IMR-90 (cell line): ENCODE measurements at places on chromosomes 1 and 21. TPM values are rescaled to one million over a fixed set of nuclear protein-coding genes. Genes with fewer than 3 reads are reported as not detected.

TMPRSS3 gene
- not detected in 2 replicates for polyA plus RNA-seq

- no peaks in the 10 kb centered on the region for H3K36me3 ChIP-seq
- H3K4me3 ChIP-seq: no peak overlapping the region
- H3K27ac ChIP-seq: no peak overlapping the region
- no peaks in the 10 kb centered on the region for H3K27me3 ChIP-seq
- peak; percentile 29 for DNase-seq
Observed at GRCh38 chr21:16323596-16323995, 593.8 kb downstream of the USP25 start.

AHCTF1 gene
- 7.4 and 8.9 TPM in 2 replicates for polyA plus RNA-seq

DNA sequence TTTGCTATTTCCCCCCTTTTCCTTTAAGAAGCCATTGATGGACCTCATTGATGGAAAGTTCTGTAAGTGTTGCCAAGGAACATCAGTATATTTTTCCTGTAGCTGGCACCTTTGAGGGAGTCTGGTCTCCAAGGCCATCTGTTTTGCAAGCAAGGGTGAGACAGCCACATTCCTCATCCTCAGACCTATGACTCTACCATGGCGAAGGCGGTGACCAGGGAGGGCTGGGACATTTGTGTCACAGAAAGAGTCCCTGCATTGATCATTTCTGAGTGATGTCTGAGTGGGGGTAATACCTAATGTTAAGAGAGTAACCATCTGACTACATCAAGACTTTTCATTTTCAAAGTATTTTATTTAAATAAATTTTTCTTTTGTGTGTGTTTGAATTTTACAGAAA lies 35.4 kb downstream of the KIAA0040 start:
- DNase-seq: no peak
- no peaks in the 10 kb centered on the region for H3K36me3 ChIP-seq
- H3K27ac ChIP-seq: no peak overlapping the region
- H3K4me3 ChIP-seq: no peak overlapping the region
- H3K4me1 ChIP-seq: no peaks in the 10 kb centered on the region

RAB25 gene
- polyA plus RNA-seq: not detected in 2 replicates

TNFSF18 gene
- polyA plus RNA-seq: 0.04 and 0.12 TPM in 2 replicates

DNA sequence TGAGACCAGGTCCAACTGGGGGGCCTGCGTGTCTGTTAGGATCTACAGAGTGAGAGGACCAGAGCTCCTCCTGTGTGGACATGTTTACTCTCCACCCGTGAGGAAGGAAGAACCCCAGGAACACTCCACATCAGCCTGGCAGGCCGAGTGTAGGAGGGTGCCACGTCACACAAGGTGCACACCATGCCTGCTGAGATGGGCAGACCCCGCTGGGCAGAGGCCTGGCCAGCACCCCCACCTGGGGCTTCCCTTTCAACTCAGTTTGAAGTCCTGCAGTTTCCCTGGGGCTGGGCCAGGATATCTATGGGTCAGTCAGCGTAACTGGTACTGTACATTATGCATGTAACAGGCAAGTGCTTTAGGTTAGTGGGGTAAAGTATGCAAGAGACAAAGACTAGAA lies 30.1 kb upstream of the PCBP3 start:
- H3K27me3 ChIP-seq: peaks cover 35% of the 10 kb centered on the region
- H3K4me1 ChIP-seq: peaks cover 12% of the 10 kb centered on the region
- no peaks in the 10 kb centered on the region for H3K36me3 ChIP-seq
- no peak for DNase-seq
- no peak overlapping the region for H3K27ac ChIP-seq

PRDM16 gene
- 0.02 and 0.06 TPM in 2 replicates for polyA plus RNA-seq

ANXA9 gene
- polyA plus RNA-seq: 0.16 and 0.21 TPM in 2 replicates

ACTL8 gene
- polyA plus RNA-seq: 0.07 and 0.09 TPM in 2 replicates

DNA sequence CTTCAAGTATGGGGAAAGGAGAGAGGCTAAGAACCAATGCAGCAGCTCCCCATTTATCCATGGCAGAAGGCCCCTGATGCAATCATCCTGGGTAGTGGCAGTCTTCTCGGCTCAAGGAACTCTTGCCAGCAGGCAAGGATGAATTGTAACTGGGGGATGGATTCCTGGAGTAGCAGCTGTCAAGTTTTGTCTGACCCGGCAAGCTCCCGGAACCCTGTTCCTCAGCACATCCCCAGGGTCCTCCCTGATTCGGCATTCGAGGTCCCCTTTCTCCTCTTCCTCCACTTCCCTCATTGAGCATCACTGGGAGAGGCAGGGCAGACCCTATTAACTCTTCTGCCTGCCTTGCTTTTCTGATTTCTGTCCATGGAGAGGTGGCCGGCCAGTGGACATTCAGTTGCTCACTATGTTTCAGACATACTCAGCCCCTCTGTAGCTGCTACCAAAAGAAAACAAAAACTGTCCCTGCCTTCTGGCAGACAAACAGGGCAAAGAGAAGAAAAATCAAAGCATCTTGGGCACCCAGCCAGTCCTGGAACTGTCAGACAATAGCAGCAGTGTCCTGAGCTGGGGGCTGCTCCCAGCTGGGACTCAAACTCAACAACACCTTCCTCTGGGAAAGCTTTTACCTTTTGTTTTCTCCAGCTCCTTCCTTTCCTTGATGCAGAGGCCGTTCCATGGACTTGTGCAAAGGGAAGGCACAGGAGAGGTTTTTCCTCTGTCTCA lies 5.6 kb upstream of the PTCH2 start:
- DNase-seq: no peak
- H3K4me1 ChIP-seq: no peaks in the 10 kb centered on the region
- H3K27ac ChIP-seq: no peak overlapping the region
- H3K36me3 ChIP-seq: peaks cover 4% of the 10 kb centered on the region; the same call in 1 of the 2 replicates

SHISA4 gene
- 34.8 and 47.8 TPM in 2 replicates for polyA plus RNA-seq

KLF17 gene
- 0.14 and 0.17 TPM in 2 replicates for polyA plus RNA-seq

CAMTA1 gene
- polyA plus RNA-seq: 52.0 and 74.3 TPM in 2 replicates

DNA sequence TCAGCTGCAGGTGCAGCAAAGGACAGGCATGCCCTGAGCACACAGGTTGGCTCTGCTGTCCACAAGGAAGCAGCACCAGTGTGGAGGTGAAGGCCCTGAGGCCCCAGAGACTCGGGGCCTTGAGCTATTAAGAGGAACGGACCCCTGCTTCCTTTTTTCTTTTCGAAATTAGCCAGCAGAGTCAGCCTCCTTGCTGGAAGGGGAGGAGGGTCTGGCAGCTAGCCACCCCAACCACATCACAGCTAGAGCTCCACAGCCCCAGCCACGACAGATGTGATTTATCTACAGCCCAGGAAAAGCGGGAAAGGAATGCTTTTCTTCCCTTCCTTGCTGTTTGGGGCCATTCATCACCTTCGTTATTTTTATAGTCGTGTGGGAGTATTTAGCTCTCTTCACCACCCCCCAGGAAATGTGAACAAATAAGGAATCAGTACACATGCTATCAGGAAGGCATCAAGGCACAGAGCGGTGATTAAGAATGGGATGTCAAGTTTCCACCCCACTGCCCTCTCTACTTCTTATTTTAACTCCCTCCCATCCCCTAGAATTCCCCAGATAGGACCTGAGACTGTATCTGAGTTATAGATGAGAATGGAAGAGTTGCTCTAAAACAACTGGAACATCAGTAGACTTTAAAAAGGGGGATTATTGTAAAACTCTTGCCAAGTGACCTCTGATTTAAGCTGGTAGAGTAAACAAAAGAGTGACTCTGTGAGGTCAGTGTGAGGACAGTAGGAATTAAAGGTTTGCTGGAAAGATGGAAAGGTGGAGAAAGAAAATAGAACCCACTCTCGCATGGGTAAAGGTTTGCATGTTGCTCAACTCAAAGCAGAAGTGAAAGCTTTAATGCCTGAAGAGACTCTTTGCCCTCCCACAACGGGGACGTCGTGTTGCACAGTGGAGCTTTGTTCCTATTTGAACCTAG lies 224.7 kb upstream of the GJB5 start:
- no peaks in the 10 kb centered on the region for H3K36me3 ChIP-seq
- H3K27ac ChIP-seq: no peak overlapping the region
- no peaks in the 10 kb centered on the region for H3K27me3 ChIP-seq
- no peak overlapping the region for H3K4me3 ChIP-seq
- H3K4me1 ChIP-seq: no peaks in the 10 kb centered on the region
- no peak for DNase-seq

GRCh38 chr21:35197992-35198431 lies 148.9 kb upstream of the RUNX1 start:
- no peak overlapping the region for H3K27ac ChIP-seq
- no peak overlapping the region for H3K4me3 ChIP-seq
- peak; percentile 96 for DNase-seq
- peaks cover 7% of the 10 kb centered on the region for H3K4me1 ChIP-seq
- H3K27me3 ChIP-seq: no peaks in the 10 kb centered on the region

DTL gene
- 10.5 and 11.8 TPM in 2 replicates for polyA plus RNA-seq

GRCh38 chr1:70503358-70503757 lies 92.3 kb downstream of the CTH start:
- no peak overlapping the region for H3K27ac ChIP-seq
- H3K4me3 ChIP-seq: no peak overlapping the region
- no peaks in the 10 kb centered on the region for H3K4me1 ChIP-seq

GRCh38 chr1:119946724-119947123 lies 50.4 kb upstream of the ADAM30 start:
- peaks cover 11% of the 10 kb centered on the region for H3K36me3 ChIP-seq
- peaks cover 7% of the 10 kb centered on the region for H3K4me1 ChIP-seq
- H3K27me3 ChIP-seq: no peaks in the 10 kb centered on the region

- no peaks in the 10 kb centered on the region for H3K4me1 ChIP-seq
- DNase-seq: no peak
- H3K27me3 ChIP-seq: no peaks in the 10 kb centered on the region
- no peaks in the 10 kb centered on the region for H3K36me3 ChIP-seq
- no peak overlapping the region for H3K27ac ChIP-seq
Observed at GRCh38 chr1:175225805-175226129, 33.2 kb upstream of the KIAA0040 start.

KCNJ15 gene
- 0.07 TPM in 1 of 2 replicates, not detected in the other for polyA plus RNA-seq

GRIK1 gene
- not detected in 2 replicates for polyA plus RNA-seq

DNA sequence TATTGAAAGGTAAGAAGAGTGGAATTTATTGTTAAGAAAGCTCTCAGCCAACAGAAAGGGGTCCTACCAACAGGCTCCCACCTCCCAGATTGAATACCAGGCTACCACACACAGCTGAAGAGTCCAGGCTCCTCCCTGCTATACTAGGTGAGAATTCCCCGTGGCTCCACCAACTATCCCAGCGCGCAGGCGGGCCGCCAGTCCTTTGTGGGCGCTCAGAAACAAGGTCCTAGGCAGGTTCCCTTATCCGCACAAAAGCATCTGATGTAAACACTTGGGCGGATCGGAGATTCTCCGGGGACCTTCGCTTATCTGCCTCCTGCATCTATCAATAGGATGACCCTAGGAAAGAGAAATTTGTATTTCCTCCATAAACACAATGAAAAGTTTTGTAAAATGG lies 423.9 kb upstream of the ADGRL4 start:
- H3K4me3 ChIP-seq: no peak overlapping the region
- no peaks in the 10 kb centered on the region for H3K36me3 ChIP-seq

KIRREL1 gene
- 58.1 and 64.6 TPM in 2 replicates for polyA plus RNA-seq

DNA sequence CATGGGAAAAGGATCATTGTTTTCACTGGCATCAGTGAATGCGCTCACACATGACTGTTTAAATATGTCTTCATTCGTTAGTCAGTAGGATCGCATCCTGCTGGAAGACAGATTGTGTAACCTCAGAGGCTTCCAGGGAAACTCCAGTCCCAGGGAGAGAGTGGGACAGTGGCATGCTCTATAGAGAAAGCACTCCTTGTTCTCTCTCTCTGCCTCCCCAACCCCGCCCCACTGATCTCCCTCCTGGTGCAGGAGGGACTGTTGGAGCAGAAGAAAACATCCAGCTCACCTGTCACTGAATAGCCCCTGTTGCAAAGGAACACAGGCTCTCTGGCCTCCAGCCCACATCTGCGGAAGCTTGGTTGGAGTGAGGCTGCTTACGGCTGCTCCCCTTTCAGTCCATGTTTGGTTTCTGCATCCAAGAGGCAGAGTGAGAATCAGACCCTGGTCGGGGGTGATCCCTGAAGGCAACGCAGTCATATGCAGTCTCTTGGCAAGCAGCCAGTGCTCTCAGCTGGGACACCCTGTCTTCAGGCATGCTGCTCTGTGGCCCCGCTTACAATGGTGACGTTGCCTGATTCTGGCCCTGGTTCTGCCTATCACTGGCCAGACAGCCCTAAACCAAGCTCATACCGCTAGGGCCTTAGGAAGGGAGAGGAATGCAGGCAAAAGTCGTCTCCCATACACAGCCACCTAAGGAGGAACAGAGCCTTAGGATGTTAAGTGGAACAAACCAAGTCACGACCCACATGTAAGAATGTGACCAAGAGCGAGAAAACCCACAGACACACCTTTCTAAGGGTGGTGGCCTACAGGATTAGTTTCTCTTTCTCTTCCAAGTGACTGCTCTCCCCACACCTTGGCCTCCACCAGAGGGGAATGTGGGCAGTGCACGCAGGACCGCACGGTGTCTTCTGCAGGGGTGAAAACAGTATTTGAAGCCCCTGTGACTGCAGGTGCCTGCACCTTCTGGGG lies 39.7 kb downstream of the BACE2 start:
- peak; percentile 86 for DNase-seq
- H3K4me3 ChIP-seq: no peak overlapping the region
- peaks cover 6% of the 10 kb centered on the region; the same call in 1 of the 2 replicates for H3K4me1 ChIP-seq

GRCh38 chr1:227546059-227546458 lies 17.3 kb upstream of the ZNF678 start:
- no peaks in the 10 kb centered on the region for H3K27me3 ChIP-seq
- H3K4me3 ChIP-seq: no peak overlapping the region
- no peak for DNase-seq
- no peak overlapping the region for H3K27ac ChIP-seq
- H3K36me3 ChIP-seq: no peaks in the 10 kb centered on the region

GBP7 gene
- polyA plus RNA-seq: not detected in 2 replicates

- H3K4me1 ChIP-seq: peaks cover 19% of the 10 kb centered on the region
- no peak overlapping the region for H3K27ac ChIP-seq
- no peak overlapping the region for H3K4me3 ChIP-seq
- no peaks in the 10 kb centered on the region; the same call in 1 of the 2 replicates for H3K36me3 ChIP-seq
Observed at GRCh38 chr1:165834229-165834628, 6.8 kb downstream of the UCK2 start.

MSH4 gene
- polyA plus RNA-seq: 0.02 TPM in 1 of 2 replicates, not detected in the other

CFAP298 gene
- polyA plus RNA-seq: 25.7 and 28.1 TPM in 2 replicates

NKAIN1 gene
- polyA plus RNA-seq: 0.09 TPM in 1 of 2 replicates, not detected in the other

VHLL gene
- not detected in 2 replicates for polyA plus RNA-seq

GRCh38 chr1:5430911-5431697 lies 561.1 kb downstream of the NPHP4 start:
- no peak for DNase-seq
- no peaks in the 10 kb centered on the region for H3K36me3 ChIP-seq
- H3K4me1 ChIP-seq: no peaks in the 10 kb centered on the region

KRTAP10-3 gene
- polyA plus RNA-seq: not detected in 2 replicates

DNA sequence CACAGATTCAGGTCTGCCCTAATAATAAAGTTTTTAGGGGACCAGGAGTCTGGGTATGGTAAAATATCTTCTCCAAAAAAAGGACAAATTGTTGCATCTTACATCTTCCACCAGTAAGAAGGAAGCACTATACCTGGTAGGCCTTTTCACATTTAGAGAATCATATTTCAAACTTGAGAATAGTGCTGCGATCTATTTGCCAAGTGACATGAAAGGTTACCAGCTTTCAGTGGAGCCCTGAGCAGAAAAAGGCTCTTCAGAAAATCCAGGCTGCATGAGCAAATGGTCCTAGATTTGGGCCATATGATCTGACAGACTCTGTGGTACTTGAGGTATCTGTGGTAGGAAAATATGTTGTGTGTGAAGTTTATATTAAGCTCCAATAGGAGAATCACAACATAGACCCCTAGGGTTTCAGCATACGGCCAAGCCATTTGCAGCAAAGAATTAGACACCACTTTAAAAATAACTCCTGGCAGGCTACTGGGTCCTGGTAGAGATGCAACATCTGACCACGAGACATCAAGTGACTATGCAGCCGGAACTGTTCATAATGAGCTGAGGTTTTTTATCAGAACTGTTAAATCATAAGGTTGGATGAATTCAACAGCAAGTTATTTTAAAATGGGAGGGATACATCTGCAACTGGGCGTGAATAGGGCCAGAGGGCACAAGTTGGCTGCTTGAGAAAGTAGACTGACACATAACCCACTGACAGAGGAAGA lies 38.6 kb upstream of the CCDC190 start:
- DNase-seq: peak; percentile 94
- H3K27me3 ChIP-seq: no peaks in the 10 kb centered on the region
- peaks cover 7% of the 10 kb centered on the region for H3K4me1 ChIP-seq
- H3K27ac ChIP-seq: no peak overlapping the region
